ENCODE measurements at places on chromosomes 3 and 15.

- DNase-seq: no peak
Observed at GRCh38 chr15:64665179-64665578, 110.2 kb downstream of the RBPMS2 start.

DNA sequence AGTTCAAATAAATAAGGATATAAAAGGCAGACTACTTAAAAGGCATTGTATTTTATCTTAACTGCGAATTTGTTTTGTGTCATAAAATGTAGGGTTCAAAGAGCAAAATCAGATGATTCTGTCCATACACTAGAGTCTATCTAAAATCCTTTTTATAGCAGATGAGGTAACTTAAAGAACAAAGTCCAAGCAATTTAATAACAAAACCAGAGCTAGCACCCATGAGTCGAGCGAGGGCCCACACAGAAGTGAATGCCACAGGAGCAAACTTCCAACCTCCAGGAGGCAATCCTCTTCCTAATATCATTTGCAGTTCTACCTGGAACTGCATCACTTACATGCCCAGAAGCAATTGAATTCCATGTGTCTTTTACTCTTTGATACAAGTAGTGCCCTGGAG, 35.4 kb upstream of the KBTBD8 start:
- DNase-seq: no peak

GRCh38 chr15:101090428-101090790, 161.4 kb downstream of the CHSY1 start:
- no peak for DNase-seq

DNA sequence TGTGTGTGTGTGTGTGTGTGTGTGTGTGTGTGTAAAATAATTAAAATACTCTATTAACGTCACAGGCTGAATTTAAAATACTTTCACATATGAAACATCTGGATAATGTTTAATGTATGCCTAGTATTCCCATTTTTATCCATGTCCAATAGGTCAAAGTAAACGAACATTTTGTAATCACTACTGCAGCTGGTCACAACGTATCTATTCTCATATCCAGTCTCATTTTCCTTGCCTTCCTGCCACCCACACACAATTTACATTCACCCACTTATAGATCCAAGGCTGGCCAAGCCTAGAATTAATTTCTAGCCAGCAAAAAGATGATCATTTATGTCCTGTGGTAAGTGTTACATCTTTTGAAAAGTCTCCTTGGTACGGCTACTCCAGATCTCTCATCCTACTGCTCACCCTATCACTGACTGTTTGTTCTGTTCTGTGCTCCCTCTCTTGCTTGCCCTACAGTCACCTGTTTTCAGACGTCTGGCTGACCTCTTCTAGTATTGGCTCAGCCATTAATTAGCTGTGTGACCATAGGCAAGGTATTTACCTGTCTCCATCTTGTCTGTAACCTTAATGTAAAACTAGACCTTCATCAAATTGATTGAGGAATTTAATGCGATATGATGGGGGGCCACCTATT, 17.6 kb downstream of the SERPINI2 start:
- no peak for DNase-seq

DNA sequence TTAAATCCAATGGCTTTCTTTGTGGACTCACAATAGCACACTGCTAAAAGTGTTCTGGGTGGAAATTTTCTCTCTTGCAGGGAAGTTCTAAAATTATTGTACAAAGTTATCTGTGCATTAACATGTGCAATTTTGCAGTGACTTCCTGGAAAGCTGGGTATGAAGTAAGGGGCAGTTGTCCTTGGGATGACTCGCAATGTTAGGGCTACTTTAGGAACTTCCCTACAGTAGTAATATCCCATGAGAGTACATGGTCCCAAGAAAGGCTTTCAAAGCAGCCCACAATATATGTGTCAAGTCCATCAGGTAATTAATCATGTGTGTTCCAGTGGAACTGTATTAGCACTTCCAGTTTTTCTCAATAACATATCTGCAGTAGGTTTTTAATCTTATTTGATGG, 201.0 kb upstream of the UBE2E2 start:
- DNase-seq: no peak

DNA sequence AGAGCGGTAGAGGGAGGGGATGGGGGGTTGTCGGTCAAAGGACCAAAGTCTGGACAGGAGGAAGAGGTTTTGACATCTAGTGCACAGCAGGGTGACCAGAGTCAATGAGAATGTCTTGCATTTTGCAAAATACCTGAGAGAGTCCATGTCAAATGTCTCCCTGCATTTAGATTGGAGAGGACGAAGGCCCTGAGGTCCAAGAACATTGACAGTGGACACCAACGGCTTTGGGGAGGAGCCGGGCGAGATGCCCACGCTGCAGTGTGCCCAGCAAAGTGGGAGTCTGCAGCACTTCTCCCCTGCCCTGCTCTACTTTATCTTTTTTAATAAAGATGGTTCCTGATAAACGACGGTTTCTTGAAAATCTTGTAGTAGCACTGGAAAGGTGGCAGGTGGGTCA, 67.4 kb upstream of the TAMM41 start:
- no peak for DNase-seq

- peak; percentile 64 for DNase-seq
Observed at GRCh38 chr3:58471025-58471887, 20.6 kb upstream of the KCTD6 start.

GRCh38 chr3:43317461-43318316, 31.3 kb downstream of the SNRK start:
- DNase-seq: no peak

DNA sequence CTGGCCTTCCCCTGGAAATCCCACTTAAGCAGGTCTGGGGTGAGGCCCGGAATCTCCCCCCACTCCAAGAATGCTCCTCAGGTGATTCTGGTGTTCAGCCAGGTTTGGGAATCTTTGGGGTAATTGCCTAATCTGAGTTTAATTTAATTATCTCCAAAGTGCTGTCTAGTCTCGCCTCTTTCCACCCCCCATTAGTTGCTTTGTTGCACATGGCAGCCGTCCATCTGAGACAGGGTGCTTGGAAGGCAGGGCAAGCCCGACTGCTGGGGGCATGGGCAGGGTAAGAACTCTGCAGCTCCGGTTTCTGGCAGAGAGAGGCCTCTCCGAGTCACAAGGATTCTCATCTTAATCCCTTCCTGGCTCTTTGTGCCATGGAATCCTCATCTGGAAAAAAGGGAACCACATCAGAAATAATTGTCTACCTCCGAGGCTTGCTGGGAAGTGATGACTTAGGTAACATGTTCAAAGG, 15.0 kb downstream of the IL17RD start:
- DNase-seq: no peak

DNA sequence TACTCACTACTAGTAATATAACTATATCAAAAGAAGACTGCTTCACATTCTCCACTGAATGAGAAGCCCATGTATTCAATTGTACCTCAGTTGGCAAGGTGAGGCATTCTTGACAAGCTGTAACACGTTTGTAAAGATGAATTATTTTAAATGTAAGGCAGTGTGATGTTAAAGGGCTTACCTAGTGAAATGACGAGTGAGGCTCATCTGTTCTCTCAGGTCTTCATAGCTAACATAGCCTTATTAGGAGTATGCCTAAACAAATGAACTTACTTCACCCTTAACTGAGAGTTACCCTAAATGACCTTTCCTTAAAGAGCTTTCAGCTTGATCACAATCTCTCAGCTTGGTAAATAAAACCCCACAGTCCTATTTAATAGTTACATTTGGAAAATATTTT, 127.3 kb downstream of the FEZF2 start:
- no peak for DNase-seq

GRCh38 chr15:74857671-74858368, 14.9 kb upstream of the ULK3 start:
- DNase-seq: no peak

GRCh38 chr3:43434431-43434830, 148.1 kb downstream of the SNRK start:
- no peak for DNase-seq

DNA sequence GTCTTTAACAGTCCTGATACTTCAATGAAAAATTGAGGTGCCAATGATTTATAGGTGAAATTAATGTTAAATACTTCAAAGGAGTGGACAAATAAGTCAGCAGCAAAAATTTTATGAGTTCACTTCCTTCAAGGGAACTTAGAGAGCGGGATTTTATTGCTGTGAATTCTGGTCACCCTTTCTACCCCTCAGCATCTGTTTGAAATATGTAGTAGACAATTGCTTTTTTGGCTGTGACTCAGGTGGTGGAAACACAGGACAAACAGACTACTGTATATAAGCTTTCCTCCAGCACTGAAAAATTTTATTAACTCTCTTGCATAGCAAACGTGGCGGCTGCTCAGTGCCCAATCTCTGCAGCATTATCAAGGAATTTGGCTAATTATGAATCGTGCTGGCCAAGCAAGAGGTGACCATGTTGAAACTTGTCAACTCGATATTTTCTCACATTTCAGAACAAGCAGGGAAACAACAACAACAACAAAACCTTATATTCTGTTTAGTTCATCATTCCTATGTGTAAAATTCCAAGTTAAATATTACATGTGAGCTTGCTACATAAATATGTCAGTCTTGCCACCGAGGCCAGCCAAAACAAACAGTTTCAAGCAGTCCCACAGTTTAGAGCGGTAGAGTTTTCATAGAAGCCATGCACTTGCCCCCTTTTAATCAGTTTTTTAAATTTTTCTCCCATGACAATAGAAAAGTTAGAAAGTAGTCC, 420.2 kb downstream of the FOXP1 start:
- DNase-seq: no peak

DNA sequence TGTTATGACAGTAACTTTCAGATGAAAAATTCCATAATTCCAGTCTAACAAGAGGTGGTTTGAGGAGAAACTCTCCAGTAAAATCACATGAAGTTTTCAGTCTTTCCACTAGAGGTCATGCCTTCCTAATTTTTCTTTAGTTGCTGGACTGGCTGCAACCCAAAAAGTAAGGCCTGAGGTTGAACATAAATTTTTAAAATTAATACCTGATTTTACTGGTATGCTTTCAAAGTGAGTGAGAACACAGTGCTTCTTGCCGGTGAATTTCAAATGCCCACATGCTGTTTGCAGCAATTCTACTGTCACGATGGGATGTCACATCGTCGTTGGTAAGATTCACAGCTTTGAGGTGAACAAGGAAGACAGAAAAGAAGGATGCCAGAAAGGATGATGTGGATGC, 89.0 kb upstream of the FGF12 start:
- no peak for DNase-seq

DNA sequence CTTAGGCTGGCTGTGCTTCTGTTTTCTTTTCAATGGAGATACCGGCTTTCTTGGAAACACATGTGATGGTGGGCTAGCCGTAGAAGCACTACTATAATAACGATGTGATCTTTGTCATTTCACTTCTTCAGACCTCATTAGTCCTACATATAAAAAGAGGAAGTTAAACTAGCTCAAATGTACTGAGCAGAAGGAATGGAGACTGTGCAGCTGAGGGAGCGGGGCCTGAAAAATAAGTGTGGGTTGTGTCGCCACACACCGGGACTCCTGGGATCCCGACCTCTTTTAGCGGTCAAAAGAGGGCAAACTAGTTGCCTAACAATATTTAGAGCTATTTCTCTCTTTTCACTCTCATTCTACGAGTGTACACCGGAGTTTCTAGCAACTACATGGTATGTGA, 1.0 kb upstream of the RNF7 start:
- no peak for DNase-seq

DNA sequence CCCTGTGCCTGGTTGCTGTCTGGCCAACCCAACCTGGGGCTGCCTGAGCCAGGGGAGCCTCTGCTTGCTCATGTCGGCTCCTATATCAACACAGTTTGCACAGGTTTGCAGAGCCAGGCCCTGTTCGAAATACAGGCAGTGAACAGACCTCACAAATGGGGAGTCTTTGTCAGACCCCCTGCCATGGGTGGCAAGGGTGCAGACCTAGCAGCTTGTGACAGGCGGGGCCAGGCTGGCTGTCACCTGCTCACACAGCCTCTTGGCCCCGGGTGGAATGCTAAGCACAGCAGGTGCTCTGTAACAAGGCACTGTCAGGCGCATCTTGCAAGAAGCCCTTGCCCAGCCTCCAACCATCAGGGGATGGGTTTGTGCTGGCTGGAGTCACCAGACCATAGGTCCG, 47.3 kb downstream of the BDH1 start:
- no peak for DNase-seq

DNA sequence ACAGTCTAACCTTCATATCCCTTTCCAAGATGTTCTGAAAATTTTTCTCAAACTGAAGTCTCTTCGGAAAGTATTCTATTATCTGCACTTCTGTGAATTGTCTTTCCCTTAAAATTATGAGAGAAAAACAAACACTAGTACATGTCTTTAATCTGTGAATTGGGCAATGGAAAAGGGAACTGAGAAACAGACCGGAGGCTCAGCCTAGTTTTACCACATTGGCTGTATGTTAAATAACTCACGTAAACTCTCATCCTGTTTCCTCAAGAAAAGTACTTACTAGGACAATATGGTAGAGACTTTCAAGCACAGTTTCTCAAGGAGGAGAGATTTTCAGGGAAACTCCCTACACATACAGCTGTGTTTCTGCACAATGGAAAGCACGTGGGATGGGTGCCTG, 982.2 kb upstream of the SEMA6D start:
- no peak for DNase-seq

DNA sequence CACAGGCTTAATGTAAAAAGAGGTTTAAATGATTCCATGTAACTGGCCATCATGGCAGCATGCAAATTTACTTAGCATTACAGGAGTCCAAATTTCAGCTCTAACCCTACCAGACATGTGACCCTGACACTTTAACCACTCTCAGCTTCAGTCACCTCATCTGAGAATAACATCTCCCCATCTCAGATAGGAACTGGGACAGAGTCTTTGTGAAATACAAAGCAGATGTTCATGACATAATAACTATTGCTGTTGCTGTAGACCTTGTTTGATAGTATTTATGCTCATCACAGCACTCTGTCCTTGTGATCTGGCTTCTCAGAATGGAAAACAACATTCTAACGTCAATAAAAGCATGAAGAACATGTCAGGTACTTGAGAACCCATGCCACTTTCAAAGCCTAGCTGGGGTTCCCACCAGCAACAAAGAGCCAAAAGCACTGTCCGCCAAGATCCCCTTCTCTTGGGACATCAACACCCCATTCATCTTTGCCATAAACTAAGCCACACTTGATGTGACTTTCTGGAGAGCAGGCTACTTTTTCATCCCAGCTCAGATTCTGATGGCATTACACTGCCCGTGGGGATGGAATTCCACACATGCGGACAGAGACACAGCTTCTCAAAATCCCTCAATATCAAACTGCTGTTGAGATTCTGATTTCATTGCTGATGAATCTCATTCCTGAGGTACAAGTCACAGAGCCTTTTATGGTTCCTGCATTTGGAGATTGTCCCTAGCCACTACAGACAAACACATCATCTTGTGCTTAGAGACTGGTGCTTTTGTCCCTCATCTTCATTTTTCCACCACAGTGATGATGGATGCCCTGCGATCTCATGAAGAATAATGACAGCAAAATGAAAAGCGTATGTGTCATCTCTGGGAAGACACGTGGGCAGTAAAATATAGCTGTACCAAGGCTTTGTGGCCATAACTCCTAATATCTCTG, 202.7 kb downstream of the TNIK start:
- DNase-seq: no peak

GRCh38 chr15:85430406-85431204, 50.2 kb downstream of the AKAP13 start:
- no peak for DNase-seq

All from CD8-positive, alpha-beta memory T cell (primary cell).